ENCODE measurements at places on chromosomes 4 and X.

DNA sequence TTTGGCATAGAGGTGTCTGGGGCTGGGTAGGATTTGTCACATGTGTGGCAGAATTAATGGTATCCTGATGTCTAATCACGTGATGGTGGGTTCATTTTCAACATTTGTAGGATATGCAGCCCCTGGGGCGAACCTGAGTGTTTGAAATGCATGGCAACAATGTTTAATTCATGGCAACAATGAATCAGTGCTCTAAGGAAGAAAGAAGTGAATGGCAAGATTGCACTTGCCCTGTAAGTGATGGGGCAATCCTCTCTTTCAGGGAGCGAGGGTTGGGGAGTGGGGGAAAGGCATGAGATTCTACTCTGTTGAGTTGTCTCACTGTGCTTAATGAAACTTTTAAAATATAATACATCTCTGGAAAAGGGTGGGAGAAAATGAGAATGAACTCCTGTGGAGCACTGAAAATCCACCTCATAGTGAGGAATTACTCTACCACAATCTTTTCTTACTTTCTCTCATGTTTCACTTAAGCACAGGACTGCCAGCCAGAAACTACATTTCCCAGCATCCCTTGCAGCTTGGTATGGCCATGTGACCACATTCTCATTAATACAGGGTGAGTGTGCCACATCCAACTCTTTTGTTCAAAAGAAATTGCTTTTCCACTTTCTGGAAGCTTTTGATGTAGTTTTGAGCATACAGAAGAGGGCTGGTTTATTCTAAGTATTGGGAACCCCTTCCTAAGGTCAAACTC is 64.0 kb upstream of the PGM2 start:
- DNase-seq: no peak

- DNase-seq: no peak
These were observed 98.9 kb upstream of the BMP3 start for GRCh38 chr4:80931631-80932081.

DNA sequence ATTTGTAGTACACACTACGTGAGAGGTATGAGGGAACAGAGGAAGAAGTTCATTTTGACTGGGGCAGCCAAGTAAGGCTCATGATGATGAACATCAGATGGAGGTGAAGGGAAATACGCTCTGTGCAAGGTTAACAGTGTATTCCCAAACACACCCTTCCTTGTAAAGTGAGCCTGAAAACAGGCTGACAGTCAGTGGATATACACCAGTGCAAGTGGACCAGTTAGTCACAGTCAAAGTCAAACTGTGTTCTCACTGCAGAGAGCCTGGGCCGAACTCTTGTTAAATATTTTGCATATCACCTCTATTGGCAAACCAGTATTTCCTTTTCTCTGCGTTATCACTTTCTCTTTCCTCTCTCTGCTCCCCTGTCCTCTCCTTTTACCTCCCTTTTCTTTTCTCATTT is 23.4 kb upstream of the RHOH start:
- DNase-seq: no peak

- no peak for DNase-seq
These were observed 19.6 kb downstream of the ATP5ME start for GRCh38 chr4:654503-654845.

GRCh38 chr4:168021666-168022065 is 70.7 kb upstream of the ANXA10 start:
- DNase-seq: no peak

DNA sequence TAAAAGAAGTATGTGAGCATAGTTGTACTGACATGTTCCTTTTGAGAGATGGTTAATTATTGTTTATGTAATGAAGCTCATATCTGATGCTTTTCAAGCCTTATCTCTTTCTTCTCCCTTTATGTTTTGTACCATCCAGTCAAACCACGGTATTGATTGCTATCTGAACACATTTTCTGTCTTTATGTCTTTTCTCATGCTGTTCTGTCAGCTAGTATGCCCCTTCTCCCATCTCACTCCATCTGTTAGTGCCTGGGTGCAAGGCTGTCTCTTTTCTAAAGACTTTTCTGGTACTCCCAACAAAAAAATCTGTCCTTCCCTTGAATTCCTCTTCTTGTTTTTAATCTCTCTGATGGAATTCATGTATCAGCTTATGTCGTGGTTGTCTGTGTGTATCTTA is 883.8 kb upstream of the IGFBP7 start:
- no peak for DNase-seq

DNA sequence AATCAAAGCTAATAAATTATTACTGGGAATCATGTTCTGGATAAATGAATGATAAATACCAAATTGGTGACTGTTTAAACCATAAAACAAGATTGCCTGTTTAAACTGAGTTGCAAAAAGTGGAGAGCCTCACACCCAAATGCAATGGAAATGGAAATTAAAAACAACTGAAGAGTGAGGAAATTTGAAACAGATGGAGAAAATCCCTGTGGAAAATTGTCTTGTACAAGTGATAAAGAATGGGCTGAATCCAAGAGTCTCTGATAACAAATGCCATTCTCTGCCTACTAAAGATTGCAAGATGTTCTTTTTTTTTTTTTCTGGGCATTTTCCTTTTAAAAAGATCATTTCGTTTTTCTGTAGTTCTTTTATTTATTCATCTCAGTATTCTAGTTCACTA is 426.3 kb downstream of the NLGN4X start:
- DNase-seq: no peak
